Skin of body (tissue), 3 donors: ENCODE measurements at places on chromosomes 12 and 14.

DNA sequence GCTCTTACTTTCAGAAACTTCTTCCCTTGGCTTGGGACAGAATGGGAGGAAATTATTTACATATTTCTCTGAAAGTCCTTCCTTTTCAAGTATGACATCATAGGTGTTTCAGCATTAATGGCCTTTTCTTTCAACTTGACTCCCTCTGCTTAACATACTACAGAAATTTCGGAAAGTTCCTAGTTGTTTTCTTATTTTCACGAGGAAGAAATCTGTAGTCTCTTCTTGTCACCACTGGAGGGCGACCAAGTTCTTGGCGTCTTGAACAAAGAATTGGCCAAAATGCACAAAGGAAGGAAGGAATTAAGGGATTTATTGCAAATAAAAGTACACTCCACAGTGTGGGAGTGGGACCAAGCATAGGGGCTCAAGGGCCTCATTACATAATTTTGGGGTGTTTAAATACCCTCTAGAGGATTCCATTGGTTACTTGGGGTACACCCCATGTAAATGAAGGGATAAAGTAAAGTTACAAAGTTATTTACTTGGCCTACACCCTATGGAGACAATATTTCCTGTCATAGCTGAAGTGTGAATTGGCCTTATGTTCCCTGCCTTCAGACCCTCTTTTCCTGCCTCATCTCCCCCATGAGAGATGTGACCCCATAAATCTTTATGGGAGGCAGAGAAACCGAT is 70.4 kb downstream of the RPL10L start:
- no peak for DNase-seq

DNA sequence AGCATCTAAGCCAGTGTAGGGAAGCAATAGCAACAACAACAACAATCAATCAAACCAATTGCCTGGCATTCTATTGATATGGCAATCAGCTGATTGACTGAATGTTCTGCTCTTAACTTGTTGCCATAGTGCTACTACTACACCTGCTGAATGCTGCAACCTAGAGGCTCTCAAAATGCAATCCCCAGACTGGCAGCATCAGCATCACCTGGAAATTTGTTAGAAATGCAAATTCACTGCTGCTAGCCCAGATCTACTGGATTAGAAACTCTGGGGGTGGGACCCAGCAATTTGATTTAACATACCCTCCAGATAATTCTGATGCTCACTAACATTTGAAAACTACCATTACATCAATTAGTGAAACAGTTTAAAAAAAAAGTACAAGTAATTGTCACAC is 363.6 kb downstream of the SNAPC1 start:
- DNase-seq: no peak

GRCh38 chr14:106218174-106218573 is 691.8 kb downstream of the TMEM121 start:
- no peak for DNase-seq

DNA sequence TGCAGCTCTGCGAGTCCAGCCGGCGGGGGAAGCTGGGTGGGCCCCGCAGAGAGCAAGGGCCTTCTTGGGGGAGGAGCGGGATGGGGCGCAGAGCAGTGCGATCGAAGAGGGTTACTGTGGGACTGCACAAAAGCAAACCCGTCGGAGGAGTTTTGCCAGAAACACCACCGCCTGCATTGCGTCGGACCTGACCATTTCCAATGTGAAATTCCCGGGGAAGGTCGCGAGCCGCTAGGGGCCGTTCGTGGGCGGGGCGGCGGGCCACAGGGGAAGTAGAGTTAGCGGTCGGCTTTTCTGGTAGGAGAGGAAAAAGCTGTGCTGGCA is 333 bp upstream of the KCNA1 start:
- DNase-seq: no peak

DNA sequence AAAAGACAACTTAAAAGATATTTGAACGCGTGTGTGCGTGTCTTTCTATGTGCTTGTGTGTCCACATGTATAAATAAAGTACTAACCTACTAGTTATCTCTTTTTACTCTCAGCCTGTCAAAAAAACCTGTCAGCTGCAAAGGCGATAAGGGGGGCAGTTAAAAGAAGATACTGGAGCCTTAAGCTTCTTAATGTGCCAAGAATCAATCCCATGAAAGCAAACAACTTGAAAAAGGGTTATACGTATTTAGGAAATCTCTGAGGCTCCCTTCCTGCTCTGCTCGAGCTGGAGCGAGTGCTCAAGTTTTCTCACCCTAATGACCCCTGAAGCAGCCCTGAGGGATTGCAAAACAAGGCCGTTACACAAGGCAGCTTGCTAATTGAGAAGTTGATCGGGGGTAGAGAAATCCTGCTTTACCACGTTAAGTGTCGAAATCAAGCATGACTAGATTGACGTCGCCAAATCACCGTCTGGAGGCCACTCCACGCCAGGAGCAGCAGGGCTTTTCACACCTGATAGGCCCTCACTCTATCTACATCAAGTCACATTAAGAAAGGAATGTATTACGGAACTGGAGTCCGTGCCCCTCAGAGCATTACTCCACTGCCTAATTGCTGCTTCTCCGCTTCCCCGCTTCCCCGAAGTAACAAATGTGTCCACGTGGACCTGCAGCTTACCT is 32.4 kb downstream of the LMO3 start:
- no peak for DNase-seq

GRCh38 chr12:46921048-46921763 is 95.4 kb upstream of the SLC38A4 start:
- DNase-seq: no peak
